SK-N-SH (cell line): ENCODE measurements at places on chromosomes 11 and 22. TPM values are rescaled to one million over a fixed set of nuclear protein-coding genes. Genes with fewer than 3 reads are reported as not detected.
A peak's percentile ranks its signal among the peaks of the same experiment; 100 is the strongest.

STIM1 gene
- polyA plus RNA-seq, result 21.8 and 29.5 TPM in 2 replicates

PATE4 gene
- not detected in 2 replicates for polyA plus RNA-seq

PSMC3 gene
- 184 and 191 TPM in 2 replicates for polyA plus RNA-seq

PHF21B gene
- 0.76 and 0.96 TPM in 2 replicates for polyA plus RNA-seq

CHRM4 gene
- polyA plus RNA-seq, result 0.13 and 0.26 TPM in 2 replicates

FIBIN gene
- 0.55 and 0.66 TPM in 2 replicates for polyA plus RNA-seq

CRYBB3 gene
- 0.10 and 0.35 TPM in 2 replicates for polyA plus RNA-seq

DNA sequence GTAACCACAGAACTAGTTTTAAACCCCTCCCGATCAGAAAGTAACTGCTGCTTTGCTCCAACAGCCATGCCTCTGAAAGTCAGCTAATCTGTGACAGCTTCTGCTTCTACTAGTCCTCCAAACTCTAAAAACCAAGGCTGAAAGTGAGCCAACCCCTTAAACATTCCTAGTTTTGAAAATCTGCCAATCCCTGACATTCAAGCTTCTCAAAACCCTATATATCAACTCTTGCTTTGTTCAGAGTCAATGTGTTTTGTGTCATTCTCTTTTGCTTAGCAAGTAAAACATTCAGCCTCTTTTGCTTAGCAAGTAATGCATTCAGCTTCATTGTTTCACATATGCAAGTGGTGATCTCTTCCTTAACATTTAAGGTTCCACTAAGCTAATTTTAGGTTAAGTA is 56.9 kb downstream of the ATG16L2 start:
- DNase-seq, result no peak

DNA sequence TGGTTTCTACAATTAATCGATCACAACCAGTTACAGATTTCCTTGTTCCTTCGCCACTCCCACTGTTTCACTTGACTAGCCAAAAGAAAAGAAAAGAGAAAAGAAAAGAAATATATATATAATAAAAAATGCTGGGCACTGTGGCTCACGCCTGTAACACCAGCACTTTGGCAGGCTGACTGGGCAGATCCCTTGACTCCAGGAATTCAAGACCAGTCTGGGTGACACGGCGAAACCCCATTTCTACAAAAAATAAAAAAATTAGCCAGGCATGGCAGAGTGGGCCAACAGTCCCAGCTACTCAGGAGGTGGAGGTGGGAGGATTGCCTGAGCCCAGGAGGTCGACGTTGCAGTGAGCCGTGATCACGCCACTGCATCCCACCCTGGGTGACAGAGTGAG is 83.8 kb downstream of the NAT10 start:
- no peak for DNase-seq

- DNase-seq, result no peak
Observed at GRCh38 chr11:76671237-76671592, 668 bp upstream of the LRRC32 start.

- DNase-seq, result peak; percentile 64
Observed at GRCh38 chr11:17013548-17014320, 480 bp downstream of the PLEKHA7 start.

GRCh38 chr22:27472975-27473374 is 328.6 kb downstream of the MN1 start:
- no peak for DNase-seq

- DNase-seq, result no peak
Observed at GRCh38 chr22:22927888-22928665, 40.5 kb downstream of the IGLL5 start.

DNA sequence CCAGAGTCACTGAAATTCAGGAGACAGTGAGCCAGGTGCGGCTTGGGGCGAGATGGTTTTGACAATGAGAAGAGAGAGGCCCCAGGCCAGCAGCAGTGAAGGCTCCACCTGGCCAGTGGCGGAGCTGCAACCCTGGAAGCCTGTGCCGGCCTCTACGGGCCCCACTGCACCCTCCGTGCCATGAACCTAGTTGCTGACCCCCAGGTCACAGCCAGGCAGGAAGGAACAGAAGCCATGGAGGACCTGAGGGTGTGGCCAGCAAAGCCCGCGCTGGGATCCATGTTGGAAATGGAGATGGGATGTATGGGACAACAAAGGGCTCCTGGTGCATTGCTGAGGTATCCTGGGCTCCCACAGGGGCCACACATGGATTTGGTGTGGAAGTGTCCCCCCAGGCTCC is 1528.5 kb downstream of the BRD1 start:
- DNase-seq, result peak; percentile 4

DNA sequence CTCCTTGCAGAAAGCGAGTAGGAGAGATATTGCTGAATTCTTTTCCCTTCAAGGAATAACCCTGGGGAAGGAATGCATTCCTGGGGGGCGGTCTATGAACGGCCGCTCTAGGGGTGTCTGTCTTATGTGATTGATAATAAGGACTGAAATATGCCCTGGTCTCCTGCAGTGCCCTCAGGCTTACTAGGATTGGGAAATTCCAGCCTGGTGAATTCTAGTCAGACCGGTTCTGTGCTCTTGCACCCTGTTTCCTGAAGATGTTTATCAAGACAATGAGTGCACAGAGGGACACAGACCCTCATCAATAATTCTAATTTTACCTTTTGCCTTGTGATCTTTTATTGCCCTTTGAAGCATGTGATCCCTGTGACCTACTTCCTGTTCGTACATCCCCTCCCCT is 140.7 kb downstream of the LUZP2 start:
- DNase-seq, result no peak

DNA sequence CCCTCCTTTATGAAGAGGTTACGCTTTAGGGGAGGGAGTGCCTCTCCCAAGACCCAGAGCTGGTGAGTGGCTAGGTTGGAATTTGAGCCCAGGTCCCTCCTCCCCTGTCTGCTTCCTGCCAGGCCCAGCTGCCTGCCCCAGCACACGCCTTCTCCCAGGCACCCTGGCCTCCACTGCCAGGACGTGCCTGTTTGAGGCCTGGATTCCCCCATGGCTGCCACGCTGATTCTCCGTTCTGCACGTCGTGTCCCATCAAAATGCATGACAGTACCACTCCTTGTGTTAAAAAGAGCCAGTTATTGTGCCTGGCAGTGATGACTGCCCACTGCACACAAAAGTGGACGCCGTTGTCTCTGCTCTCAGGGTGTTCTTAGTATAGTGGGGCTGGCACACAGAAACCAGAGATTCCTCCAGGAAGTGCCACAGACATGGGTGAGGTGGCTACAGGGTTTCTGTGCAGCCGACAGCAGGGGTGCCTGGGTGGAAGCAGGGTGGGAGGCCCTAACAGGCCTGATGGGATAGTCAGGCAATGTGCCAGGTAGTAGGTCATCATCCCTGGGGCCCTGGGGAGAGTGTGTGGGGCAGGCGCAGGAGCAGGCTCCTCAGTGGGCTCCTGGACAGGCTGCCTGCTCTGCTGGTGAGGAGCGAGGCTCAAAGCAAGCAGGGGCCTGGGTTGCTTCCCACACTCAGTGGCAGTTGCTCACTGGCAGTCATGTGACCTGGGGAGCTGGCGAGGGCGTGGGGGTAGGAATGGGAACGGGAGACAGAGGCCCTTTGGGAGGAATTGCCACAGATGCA is 24.2 kb downstream of the MED15 start:
- DNase-seq, result peak; percentile 78

- no peak for DNase-seq
Observed at GRCh38 chr11:72069200-72069599, 11.1 kb downstream of the NUMA1 start.

DNA sequence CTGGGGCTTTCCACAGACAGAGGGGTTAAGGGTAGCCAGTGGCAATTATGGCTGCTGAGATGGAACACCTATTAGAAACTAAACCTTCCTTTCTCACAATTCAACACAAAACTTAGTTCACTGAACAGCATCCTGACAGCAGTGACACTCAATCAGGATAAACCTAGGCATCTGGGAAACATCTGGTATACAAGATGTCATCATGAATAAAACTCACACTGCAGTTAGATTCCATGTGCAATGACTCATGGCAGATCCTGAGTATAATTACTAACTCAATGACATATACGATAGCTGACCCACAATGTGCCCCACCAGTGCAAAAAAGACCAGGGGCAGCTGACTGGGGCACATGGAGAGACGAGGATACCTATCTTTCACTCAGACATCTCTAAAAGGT is 17.7 kb downstream of the RBFOX2 start:
- peak; percentile 66 for DNase-seq

GRCh38 chr11:69159150-69159852 is 3.6 kb downstream of the SMIM38 start:
- no peak for DNase-seq

- no peak for DNase-seq
Observed at GRCh38 chr11:118521892-118522311, 5.4 kb upstream of the TTC36 start.

- DNase-seq, result peak; percentile 93
Observed at GRCh38 chr22:17742527-17742902, 31.8 kb downstream of the BID start.

- DNase-seq, result peak; percentile 68
Observed at GRCh38 chr22:50058061-50058905, at the start of gene TTLL8. TSS of gene TTLL8 (minus strand) at chr22:50058298.

DNA sequence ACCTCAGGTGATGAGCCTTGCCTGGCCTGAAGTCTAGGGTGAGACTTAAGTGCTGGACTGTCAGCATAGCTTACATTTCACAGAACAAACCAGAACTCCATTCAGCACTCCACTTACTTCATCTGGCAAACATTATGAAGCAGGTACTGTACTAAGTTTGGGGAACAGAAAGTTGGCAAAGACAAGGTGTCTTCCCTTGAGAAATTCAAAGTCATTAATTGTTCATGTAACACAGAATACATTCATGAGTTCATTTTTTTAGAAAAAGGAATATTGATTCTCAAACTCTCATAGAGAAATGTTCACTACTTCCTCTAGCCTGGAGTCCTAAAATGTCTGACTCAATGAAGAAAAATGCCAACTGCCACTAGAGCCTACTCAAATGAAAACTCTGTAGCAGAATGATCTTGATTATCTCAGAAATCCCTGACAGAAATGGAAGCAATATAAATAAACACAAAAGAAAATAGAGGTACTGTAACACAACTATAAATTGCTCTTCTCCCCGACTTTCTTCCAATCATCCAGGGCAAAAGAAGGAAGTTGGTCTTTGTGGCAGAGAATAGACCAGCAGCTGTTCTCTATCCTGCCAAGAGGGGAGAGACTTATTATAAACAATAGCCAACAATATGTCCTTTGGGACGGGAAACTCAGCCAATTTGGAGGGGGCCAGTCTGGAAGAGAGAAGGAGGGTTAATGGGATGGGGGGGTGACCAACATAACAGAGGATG is 129.2 kb upstream of the MTMR2 start:
- DNase-seq, result no peak

DNA sequence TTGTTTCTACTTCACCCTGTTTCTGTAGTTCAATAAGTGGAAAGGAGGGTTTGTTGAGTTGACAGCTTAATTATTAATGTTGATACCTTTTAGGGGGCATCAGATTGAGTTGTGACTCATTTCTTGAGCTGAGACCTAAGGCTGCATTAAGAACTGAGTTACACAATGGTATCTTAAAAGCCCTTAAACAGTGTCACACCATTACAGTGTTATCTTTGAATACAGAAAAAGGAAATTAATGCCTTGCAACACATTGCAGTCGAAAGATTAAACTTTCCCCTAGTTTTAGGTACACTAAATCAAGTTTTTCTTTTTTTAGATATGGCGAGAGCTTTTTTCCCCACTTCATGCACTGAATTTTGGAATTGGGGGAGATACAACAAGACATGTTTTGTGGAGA is 16.7 kb downstream of the PAFAH1B2 start:
- no peak for DNase-seq

- DNase-seq, result no peak
Observed at GRCh38 chr11:11989774-11990744, 18.4 kb downstream of the DKK3 start.

GRCh38 chr11:41788177-41788576 is 328.7 kb upstream of the LRRC4C start:
- no peak for DNase-seq

DNA sequence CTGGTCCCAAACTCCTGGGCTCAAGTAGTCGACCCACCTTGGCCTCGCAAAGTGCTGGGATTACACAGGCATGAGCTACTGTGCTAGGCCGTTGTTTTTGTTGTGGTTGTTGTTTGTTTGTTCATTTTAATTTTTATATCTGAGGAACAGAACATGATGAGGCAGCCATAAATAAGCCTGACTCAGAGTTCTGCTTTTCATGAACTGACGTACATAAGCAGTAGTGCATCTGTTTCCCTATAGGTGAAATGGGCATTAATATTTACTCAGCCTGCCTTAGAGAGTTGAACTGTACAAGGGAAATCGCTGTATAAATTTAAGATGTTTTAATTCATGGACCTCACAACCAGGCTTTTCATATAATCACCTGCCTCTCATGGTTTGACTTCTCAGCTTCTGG is 80.5 kb downstream of the PDHX start:
- DNase-seq, result no peak

DNA sequence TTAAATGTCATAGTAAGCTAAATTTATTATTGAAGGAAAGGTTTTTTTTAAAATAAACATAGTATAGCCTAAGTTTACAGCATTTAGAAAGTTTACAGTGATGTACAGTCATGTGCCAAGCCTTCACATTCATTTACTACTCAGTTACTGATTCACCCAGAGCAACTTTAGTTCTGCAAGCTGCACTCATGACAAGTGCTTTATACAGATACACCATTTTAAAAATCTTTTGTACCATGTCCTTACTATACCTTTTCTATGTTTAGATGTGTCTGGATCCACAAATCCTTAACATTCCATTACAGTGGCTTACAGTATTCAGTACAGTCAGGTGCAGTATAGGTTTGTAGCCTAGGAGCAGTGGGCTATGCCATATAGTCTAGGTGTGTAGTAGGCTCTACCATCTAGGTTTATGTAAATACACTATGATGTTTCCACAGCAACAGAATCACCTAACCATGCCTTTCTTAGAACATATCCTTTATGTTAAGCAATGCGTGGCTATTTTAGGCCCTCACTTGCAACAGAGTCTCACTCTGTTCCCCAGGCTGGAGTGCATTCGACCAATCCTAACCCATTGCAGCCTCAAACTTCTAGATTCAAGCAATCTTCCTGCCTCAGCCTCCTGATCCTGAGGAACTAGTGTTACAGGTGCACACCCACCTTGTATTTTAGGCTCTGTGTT is 79.5 kb upstream of the SLC25A18 start:
- DNase-seq, result no peak

DNA sequence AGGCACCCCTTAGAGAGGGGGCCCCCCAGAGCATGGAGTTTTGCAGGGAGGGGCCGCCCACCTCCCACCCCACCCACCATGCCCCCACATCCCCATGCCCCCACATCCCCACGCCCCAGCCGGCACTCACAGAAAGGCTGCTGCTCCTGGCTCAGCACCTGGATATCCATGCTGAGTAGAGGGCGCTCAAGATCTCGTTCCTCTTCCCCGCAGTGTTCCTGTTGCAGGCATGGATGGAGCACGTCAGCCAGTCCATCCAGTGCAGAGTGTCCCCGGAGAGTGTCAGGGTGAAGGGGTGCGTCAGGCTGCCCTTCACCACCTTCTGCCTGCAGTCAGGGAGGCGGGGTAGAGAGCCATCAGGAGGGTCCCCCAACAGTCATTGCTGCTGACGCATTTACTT is 156.2 kb downstream of the CRYBB2 start:
- DNase-seq, result no peak

- peak; percentile 21 for DNase-seq
Observed at GRCh38 chr11:19980957-19981669, 179.2 kb downstream of the DBX1 start.
